ENCODE measurements at places on chromosomes 12 and 14.

GRCh38 chr12:70560671-70561070 lies 76.6 kb downstream of the PTPRB start:
- H3K36me3 ChIP-seq, result no peaks in the 10 kb centered on the region
- no peak overlapping the region for H3K4me3 ChIP-seq
- H3K27ac ChIP-seq, result no peak overlapping the region
- no peaks in the 10 kb centered on the region for H3K4me1 ChIP-seq

- no peak overlapping the region for H3K4me3 ChIP-seq
- H3K36me3 ChIP-seq, result no peaks in the 10 kb centered on the region
- no peaks in the 10 kb centered on the region for H3K4me1 ChIP-seq
- H3K27me3 ChIP-seq, result peaks cover 12% of the 10 kb centered on the region
- H3K27ac ChIP-seq, result no peak overlapping the region
These were observed 181.8 kb upstream of the MYL2 start for GRCh38 chr12:111102102-111102739.

DNA sequence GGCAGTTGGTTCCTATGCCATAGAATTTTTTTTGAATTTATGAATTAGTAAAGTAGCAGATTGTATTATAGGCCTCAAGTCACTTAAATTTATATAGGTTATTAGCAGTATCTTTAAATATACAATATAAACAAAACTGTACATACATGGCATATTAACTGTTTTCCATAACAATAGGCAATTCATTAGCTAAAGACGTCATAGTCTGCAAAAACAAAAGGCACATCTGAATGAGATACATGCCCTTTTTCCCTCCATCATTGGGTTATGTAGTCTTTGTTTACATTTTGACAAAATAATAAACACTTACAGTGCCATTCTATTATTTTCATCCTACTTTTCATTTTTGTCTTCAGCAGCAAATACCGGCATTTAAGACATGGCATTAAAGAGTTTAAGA lies 1.1 kb upstream of the VCPKMT start:
- DNase-seq, result no peak
- no peaks in the 10 kb centered on the region for H3K27me3 ChIP-seq

GRCh38 chr12:15453613-15454012 lies 131.3 kb downstream of the PTPRO start:
- no peaks in the 10 kb centered on the region for H3K27me3 ChIP-seq
- peaks cover 12% of the 10 kb centered on the region for H3K36me3 ChIP-seq
- H3K4me1 ChIP-seq, result no peaks in the 10 kb centered on the region
- DNase-seq, result no peak
- no peak overlapping the region for H3K4me3 ChIP-seq

DNA sequence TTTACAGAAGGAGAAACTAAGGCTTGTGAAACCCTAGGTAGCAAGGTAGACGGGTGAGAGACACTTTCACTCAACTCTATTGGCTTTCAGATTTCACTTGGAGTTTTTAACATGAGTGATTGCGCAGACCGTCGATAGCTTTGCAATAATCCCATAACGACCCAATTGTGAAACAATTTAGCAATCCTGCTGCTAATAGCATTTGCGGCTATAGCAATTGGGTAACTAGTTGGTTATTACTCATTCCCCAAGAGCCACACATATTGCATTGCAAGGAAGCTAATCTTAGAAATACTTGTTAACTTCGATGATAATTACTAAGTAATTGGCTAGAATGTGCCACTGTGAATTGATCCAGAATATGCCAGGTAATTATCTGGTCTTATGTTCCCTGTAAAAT lies 159.9 kb upstream of the NOS1 start:
- peaks cover 12% of the 10 kb centered on the region for H3K27me3 ChIP-seq
- H3K36me3 ChIP-seq, result no peaks in the 10 kb centered on the region
- H3K4me1 ChIP-seq, result no peaks in the 10 kb centered on the region
- no peak overlapping the region for H3K27ac ChIP-seq
- no peak overlapping the region for H3K4me3 ChIP-seq

DNA sequence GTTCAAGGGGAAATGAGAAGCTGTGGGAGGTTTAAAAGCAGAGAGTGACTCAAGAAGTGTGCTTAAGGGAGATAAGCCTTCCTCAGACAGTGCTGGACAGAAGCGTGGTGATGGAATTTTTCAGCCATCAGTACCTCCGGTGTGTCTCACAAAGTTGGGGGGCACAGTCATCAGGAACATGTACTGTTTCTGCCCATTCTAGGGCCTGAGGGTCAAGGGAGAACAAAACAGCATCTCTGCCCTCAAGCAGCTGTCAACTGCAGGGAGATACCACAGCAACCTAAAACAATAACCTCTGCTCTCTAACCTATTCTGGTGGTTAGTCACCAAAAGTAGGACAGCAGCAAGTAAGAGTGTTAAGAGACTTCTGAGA lies 2.0 kb upstream of the STON2 start:
- peak overlapping the region; percentile 31 for H3K27ac ChIP-seq
- H3K4me1 ChIP-seq, result peaks cover 12% of the 10 kb centered on the region
- peaks cover 12% of the 10 kb centered on the region for H3K27me3 ChIP-seq
- H3K36me3 ChIP-seq, result no peaks in the 10 kb centered on the region
